ENCODE measurements at places on chromosomes 5 and 9.

GRCh38 chr5:98679963-98680362, 93.5 kb upstream of the RGMB start:
- DNase-seq, result no peak

DNA sequence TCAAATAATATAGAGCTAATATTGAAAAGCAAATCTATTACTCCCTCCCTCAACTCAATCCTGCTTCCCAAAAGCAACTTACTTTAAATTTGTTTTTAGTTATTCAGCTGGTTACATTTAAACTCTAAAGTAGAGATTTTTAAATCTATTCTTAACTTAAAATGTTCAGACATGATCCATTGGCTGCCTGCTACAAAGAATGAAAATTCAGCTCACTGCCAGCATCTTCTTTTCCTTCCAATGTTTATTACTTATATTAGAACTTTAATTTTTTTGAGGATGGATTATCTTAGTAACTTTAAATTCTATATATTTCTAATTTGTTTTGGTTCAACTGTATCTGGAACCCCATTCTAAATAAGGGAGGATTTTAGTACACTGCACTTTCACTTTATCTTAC, 163.2 kb downstream of the TMEM167A start:
- DNase-seq, result no peak

DNA sequence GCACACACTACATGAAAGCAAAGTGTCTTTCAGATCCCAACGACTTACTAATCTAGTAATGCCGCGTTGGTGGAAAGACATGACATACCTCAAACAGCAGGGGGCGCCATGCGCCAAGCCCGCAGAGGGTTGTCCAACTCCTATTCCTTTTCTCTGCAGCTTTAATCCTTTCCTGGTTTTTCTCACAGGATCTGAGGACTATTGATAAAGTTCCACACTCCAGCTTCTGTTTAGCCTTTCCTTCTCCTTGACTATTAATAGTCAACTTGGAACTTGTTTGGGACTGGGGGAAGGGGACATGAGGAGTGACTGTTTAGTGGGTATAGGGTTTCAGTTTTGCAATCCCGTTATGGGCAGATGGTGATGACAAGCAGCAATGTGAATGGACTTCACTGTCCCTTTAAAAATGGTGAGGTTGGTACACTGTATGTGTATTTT, 62.9 kb downstream of the OTULIN start:
- peak; percentile 70 for DNase-seq

DNA sequence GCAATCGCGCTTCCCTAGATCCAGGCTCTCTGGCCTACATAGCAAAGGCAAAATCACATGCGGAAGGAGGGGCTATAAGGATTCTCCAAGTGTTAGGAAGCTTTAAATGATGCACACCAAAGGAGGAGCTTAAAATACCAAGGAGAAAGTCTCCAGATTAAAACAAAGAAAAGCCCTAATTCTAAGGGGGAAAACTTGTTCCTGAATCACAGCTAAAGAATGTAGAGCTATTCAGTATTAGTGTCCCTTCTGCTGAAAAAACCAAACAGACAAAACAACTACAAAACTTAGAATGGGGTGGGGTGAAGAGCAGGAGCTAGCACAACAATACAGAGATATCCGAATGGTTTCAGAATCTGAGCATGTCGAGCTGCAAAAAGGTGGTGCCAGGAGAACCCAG, 213.7 kb downstream of the DCP2 start:
- no peak for DNase-seq
